Stimulated activated CD4-positive, alpha-beta T cell treated with anti-CD3 and anti-CD28 coated beads, TNF-alpha, amount 100 ng/mL, for 24 hours (primary cell): ENCODE measurements at places on chromosomes 3 and 15.

- DNase-seq = no peak
Measured at GRCh38 chr3:151318991-151319390, 2.4 kb upstream of the GPR87 start.

GRCh38 chr3:151305060-151305774 lies 11.4 kb downstream of the GPR87 start:
- no peak for DNase-seq

- no peak for DNase-seq
Measured at GRCh38 chr15:68199340-68199739, 5.8 kb downstream of the CALML4 start.

DNA sequence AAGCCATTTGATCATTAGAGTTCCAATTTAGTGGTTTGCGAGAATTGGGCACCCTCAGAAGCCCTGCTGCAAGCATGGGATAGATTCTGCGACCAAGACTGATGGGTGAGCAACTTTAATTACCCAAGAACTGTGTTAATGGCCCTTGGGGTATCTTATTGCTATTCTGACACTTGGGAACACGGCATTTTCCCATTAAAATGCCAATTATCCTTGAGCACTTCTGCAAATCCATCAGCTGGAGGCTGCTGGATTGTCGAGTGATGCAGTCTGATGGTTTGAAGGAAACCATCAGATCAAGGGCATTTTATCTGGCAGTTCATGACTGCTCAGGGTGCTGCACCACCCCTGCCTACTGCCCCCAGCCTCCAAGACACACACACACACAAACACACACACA lies 183.6 kb upstream of the PROK2 start:
- no peak for DNase-seq

DNA sequence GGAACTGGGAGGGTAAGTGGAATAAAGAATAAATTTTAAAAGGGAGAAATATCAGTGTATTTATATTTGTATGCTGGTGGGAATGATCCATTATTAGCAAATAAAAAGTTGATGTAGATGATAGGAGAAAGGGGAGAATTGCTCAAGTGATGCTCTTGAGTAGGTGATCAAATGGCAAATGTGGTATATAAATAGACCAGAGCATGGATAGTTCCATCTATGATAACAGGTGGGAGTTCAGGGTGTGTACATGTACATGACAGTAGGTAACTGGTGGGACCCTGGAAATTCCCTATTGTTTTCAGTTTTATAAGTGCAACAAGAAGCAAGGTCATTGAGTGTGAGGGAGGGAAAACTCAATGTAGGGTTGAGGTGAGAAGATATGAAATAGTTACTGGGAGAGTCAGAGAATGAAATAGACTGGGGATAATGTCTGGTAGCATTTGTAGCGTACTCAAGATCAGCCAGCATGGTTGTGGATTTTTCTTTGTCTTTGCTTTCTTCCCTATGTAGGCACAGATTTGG lies 31.3 kb upstream of the EBLN2 start:
- DNase-seq = no peak

DNA sequence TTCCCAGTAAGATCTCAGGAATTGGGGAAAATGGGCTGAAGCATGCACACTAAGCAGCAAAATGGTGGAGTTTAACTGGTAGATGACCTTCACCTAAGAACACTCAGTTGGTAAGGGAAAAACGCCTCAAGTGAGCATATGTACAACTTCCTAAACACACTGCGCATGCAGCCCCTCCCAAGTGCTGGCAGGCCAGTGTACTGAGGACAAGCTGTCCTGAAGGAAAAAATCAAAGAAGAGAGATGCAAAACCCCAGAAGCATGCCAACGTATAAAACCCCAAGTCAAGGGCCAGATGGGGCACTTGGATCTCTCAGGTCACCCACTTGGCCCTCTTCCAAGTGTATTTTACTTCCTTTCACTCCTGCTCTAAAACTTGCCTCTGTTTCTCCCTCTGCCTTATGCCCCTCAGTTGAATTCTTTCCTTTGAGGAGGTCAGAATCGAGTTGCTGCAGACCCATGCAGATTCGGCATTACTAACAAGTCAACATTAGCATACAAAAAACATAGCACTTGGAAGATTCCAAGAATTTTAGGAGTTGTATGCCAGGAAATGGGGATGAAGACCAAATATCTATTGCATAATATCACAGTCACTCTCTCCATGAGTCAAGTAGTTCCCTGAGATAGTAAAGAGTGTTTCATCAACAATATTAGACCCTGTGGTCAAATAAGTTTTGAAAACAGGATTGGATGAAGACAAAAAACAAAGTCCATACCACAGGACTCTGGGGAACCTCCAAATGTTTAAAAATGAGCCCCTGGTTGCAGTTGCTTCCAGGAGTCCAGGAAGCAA lies 10.8 kb upstream of the FYCO1 start:
- no peak for DNase-seq

GRCh38 chr15:70512772-70513362 lies 250.5 kb downstream of the UACA start:
- DNase-seq = peak; percentile 64

- DNase-seq = no peak
Measured at GRCh38 chr3:155790272-155790925, 15.7 kb downstream of the C3orf33 start.

DNA sequence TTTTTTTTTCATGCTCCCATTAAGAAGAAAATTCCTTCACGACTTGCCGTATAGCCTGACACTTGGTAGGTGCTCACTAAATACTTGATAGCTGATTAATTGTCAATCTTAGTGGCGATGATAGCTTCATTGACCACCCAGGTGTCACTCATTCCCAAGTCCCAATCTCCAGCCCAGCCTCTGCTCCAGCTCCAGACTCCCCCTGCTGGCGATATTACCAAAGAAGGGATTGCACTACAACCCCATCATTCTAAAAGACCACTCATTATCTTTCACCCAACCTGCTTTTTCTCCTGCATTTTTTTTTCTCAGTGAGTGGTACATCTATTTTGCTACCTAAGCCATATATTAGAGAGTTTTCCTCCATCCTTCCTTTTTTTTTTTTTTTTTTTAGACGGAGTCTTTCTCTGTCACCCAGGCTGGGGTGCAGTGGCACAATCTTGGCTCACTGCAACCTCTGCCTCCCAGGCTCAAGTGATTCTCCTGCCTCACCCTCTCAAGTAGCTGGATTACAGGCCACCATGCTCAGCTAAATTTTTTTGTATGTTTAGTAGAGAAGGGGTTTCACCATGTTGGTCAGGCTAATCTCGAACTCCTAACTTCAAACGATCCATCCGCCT lies 19.5 kb upstream of the COMMD2 start:
- no peak for DNase-seq

GRCh38 chr3:140007911-140008869 lies 73.2 kb downstream of the CLSTN2 start:
- DNase-seq = no peak

- DNase-seq = no peak
Measured at GRCh38 chr15:85027033-85027380, 45.4 kb downstream of the PDE8A start.

DNA sequence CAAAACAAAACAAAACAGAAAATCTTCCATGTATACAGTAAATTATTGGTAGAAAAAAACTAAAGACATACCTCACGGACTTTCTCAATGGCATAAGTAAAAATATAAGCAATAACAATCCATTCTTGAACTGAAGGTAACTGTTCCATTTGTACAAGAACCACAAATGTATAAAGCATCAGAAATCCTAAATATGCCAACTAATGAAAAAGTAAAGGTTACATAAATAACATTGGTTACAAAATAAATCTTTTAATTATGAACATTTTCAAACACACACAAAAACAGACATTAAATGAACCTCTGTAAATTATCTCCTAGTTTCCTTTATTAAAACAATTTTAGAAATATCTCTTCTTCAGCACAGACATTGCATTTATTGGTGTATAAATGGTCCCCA lies 60.7 kb upstream of the USP50 start:
- no peak for DNase-seq

DNA sequence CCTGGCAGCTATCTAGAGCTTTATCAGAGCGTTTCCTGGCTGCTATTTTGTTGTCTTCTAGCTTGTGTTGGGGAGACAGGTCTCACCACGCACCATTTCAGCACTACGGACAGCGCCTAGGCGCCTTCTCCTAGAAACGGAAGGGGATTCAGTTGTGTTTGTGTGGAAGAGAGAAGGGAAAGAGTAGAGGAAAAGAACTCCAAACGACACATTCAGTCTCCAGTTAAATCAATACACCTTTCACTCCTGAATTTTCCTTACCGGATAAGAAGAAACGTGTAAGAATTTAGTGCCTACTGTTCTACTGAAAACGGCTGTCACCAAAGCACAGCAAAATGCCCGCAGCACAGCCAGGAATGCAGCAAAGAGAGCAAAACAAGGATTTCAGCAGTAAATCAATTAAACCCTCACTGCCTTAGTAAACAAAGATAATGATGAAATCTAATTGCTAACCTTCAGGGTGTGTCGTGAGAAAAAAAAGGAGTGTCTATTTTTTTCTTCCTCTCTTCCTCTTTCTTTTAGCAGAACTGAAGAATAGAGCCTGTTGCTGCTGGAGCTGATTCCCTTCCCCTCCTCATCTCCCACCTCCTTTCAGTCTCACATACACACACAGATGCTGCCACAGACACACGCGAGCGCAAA lies 412 bp upstream of the CTXN2 start:
- DNase-seq = peak; percentile 21

DNA sequence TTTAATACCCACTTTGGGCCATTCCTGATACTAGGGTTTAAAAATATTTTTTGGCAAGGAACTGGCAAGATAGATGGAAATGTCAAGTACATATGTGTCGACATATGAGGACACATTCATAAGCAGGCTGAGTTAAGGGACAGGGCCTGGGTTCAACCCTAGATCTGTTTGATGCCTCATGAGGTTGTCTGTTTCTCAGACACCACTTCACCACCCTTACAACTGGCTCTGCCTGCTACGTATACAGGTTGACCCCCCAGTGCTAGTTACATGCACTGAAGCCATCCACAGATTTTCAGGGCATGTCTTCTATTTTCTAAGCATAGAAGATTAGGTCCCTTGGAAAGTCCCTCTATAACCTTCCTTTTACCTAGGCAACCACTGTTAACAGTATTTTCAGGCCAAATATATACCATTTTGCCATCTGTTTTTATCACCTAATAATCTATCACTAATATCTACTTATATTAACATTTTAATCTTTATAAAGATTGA lies 296.7 kb downstream of the PLCL2 start:
- no peak for DNase-seq

DNA sequence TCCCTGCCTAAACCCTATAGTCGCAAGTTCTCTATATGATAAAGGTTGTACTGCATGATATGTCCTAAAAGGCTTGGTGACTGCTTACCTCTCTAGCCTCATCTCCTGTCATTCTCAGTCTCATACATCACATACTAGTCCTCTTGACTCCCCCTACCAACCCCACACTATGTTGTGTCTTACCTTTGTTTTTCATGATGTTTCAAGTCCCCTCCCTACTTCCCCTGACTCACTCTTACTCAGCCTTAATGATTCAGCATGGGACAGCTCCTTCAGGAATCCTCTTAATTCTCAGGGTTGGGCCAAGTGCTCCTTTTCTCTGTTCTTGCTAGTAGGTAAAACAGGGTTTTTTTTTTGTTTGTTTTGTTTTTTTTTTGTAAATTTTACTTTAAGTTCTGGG lies 49.6 kb downstream of the SLMAP start:
- no peak for DNase-seq

GRCh38 chr3:31307131-31307785 lies 225.5 kb upstream of the STT3B start:
- DNase-seq = no peak

GRCh38 chr15:43241100-43241499 lies 20.3 kb upstream of the EPB42 start:
- no peak for DNase-seq

DNA sequence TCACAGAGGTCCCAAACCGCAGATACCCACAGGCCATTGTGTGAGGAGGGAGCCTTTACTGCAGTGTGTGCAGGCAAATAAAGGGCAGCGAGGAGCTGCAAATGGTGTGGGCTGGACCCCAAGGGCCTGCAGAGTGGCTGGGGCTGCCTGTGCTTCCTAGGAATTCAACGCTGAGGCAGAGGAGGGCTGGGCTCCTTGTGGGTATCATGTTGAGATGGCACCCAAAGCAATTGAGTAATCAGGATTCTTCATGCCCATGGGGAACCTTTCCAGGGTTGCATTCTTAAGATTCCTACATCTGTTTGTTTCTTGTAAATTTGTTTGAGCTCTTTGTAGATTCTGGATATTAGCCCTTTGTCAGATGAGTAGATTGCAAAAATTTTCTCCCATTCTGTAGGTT lies 85.4 kb upstream of the LIPC start:
- DNase-seq = no peak

- no peak for DNase-seq
Measured at GRCh38 chr3:30124435-30125370, 481.7 kb upstream of the TGFBR2 start.

DNA sequence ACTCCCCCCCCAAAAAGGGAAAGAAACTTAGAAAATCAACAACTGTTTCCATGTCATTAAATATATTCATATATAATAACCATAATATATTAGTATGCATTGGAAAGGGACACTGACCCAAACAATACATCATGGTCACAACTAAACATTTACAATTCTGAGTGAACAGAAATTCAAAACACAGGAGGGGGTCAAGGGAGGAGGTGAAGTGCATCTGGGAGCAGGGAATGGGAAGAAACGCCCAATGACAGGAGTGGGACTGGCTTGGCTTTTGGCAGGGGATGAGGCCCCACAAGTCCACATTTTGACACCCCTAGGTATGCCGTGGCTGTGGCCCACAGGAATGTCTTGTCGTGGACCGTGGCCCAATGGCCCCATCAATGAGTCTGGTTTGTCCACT lies 41.1 kb downstream of the FGD5 start:
- no peak for DNase-seq

DNA sequence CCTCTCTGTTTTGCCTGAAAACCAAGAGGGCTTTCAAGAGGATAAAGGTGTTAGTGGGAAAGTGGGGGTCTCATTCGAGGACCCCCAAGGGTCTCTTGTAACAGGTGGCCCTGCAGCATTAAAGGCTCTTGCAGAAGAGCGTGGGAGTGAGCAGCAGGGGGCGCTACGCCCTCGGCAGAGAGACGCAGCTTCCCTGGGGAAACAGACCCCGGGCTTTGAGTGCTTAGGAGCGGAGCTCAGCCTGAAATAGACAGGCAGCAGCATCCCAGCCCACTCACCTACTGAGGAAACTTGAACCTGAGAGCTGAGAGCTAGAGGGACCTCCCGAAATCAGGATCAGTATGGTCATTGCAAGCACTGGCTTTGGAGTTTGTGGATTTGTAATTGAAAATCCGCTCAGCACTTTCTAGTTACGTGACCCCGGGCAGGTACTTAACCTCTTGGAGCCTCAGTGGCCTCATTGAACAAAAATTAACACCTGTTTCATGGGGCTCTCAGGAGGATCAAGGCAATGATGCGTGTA lies 25.7 kb downstream of the RPLP1 start:
- DNase-seq = no peak
